NCI-H2171 treated with DMSO at 0.1 percent for 48 hours (cell line): ENCODE measurements at places on chromosomes 16 and 17.
A peak's percentile ranks its signal among the peaks of the same experiment; 100 is the strongest.

DNA sequence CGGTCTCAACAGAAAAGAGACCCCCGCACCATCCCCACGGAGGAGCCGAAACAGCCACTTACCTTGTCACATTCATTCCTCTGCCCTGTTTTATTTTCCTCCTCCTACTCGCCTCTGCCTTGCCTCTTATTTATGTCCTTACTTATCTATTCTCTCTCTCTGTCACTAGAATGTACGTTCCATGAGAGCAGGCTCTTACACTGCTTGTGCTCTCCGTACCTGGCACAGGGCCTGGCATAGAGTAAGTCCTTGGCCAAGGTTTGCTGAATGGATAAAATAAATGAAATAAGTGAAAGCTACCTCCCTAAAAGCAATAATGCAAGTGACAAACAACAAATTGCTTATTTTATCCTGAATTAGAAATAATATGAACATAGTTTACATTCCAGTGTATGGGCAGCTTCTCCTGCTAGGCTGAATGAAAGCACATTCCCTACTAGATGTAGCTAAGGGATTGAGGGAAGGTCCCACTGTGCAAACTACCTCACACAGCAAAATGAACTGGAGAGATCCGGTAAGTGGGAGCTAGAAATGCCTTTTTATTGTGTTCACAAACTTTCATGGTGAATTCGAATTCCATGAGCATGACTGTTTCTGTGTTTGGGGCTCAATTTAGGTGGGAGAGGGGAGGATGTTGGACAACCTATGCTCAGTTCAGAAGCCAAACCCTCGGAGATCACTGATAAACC is 173.1 kb downstream of the PARN start:
- DNase-seq, result no peak

DNA sequence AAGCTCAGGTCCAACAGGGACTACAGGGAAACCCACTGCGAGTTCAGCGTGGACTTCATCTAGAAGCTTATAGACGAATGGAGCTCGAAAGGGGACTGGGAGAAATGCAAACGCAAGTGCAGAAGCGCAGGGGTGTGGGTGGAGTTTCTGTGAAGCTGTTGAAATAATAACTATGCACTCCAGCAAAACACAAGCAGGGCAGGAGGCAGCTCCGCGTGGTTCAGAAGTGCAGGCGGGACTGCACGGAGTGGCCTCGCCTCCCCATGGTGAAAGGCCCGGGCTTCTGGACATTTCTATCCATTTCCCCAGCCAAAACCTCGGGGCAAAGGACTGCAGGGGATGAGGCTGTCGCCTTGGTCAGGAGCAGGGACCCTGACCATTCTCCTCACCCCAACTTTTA is 74.5 kb downstream of the ZNF423 start:
- DNase-seq, result no peak

- peak; percentile 16 for DNase-seq
These were observed 9.3 kb downstream of the C16orf78 start for GRCh38 chr16:49382916-49383315.

GRCh38 chr16:57788252-57788841 is 13.9 kb downstream of the KIFC3 start:
- DNase-seq, result no peak

DNA sequence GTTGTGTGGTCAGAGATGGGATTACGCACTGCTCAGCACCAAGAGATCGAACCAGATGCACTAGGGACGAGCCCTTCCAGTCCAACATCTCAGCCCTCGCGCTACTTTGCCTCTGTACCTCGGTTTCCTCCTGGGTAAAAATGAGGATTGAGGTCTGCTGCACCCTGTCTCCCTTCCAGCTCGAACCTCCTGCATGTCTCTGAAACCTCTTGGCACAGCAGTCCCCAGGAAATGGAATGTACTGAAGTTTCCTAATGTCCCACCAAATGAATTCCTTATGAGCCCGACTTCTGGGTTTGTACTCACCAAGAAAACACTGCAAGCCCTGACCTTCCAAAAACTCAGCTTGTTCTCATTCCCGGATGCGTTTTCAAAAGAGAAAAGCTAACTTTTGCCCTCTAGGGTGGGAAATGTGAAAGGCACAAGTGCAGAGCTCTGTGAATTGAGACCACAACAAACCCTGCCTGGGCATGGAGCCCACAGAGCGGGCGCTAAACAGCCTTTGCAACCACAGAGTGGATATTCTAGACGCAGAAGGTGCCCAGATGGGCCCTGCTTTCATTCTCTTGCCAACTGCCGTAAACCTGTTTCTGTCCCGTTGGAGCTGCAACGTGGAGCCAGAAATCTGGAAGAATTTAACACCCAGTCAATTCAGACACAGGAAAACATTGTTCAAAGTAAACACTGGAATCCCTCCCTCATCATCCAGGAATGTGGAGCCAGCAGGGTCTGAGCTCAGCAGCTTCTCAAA is 10.3 kb downstream of the CDRT4 start:
- DNase-seq, result peak; percentile 83

- no peak for DNase-seq
These were observed 20.9 kb downstream of the IRX3 start for GRCh38 chr16:54265575-54266107.

GRCh38 chr16:47358816-47359215 is 102.0 kb downstream of the ITFG1 start:
- no peak for DNase-seq

DNA sequence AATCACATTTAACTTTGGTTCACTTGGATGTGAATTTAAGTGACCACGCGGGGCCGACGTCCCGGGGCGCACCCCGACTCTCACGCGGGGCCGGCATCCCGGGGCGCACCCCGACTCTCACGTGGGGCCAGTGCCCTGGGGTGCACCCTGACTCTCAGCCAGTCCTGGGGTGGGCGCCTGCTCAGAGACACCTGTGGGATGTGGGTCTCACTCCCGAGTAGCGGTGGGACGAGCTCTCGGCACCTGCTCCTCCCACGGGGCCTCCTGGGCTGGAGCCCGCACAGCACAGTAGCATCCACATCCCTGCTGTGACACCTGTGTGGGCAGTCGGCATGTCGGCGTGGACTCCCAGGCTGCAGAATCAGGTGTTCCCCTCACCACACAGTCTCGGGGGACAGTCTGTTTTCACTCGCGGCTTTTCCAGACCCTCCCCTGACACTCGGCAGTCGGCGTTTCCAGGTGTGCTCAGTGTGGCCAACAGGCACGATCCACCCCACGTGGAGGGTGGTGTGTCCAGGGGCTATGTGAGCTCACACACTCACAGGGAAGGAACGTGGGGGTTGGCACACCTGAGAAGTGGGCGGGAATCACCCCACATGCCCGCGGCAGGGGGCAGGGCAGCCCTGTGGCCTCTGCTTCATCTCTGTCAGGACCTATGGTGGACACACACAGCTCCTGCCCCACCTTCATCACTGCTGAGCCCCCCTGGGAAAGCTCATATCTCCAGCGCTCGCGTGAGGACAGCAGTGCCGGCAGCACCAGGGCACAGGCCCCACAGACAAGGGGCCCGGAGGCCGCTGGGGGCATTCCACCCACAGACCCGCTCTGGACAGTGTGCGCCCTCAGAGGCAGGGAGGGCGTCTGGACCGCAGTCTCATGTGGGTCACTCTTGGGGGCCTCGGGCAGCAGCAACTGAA is 51.8 kb downstream of the LMF1 start:
- DNase-seq, result no peak

DNA sequence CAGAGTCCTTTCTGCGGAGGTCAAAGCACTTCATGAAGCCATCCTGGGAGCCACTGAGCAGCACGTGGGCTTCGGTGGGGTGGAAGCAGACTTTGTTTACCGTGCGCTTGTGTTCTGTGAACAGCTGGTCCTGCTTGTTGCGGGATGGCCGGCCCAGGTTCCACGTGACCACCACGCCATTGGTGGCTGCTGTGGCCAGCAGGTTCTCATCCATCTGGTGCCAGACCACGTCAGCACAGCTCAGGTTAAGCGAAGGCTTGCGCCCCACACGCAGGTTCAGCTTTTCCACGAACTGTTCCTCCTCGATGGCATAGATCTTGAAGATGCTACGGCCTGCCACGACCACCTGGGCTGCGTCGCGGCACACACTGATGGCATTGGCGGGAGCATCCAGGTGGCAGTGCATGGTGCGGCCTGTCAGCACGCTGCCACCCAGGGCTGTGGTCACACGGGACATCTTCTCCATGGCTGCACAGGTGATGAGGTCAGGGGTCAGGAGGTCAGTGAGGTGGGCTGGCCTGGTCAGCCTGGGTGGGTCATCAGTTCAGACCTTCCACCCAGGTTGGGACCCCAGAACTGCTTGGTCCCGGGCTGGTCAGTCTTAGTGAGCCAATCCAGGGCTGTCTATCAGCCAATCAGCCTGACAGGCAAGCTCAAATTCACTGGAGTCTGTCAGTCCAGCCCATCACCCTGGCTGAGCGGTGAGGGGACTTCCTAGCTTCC is 862 bp downstream of the WDR24 start:
- no peak for DNase-seq

GRCh38 chr16:51542981-51543815 is 392.1 kb upstream of the SALL1 start:
- no peak for DNase-seq

- DNase-seq, result no peak
These were observed 10.3 kb downstream of the KIFC3 start for GRCh38 chr16:57791893-57792461.

- DNase-seq, result peak; percentile 68
These were observed 17.5 kb downstream of the MYBBP1A start for GRCh38 chr17:4537451-4538235.

- DNase-seq, result no peak
These were observed 6.4 kb upstream of the ITGAX start for GRCh38 chr16:31348579-31348978.

DNA sequence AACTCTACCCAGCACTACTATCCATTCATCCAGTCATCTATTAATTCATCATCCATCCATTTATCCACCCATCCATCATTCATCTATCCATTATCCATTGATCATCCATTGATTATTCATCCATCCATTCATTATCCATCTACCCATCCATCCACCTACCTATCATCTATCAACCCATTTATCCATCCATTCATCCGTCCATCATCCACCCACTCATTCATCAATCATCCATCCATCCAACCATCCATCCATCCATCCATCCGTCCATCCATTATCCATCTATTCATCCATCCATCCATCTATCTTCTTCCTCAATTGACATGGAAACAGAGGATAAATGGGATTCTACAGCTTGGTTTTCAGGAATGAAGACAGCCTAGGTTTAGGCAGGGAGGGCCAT is 12.0 kb downstream of the SLC4A1 start:
- DNase-seq, result no peak

DNA sequence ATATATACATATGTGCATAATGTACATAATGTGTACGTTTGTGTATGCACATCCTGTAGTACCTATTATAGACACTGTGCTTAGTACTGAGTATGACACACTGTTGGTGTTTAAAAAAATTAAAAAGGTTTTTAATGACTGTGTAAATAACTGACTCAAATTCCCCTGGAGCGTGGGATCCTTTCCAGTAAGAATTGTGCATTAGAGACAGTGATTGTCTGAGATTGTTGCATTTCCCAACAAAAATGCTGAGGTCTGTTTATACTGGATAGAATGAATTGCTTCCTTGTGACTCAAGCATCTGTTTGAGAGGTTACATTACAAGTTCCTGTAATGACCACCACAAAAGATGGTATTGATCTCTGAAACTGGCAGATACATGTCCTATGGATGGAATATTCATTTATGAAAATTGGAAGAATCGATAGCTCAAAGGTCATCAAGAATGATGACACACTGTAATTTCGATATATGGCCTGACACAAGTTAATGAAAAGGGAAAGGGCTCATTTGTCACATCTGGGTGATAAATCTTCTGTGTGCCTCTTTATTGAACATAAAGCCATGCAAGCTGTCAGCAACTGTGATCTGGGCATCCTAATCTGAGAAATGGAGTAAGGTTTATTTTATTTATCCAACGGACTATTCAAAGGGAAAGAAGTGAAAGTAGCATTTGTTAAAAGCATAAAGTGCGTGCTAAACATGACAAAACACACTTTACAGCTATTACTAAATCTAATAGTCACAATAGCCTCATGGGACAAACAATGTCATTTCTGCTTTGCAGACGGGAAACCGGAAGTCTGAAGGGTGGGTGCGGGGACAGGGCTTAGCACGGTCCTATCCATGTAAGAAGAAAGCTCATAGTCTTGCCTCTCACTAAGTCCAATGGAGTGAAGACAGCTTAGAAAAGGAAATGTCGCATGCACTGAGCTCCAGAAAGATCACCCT is 228.8 kb downstream of the CDH11 start:
- DNase-seq, result no peak

DNA sequence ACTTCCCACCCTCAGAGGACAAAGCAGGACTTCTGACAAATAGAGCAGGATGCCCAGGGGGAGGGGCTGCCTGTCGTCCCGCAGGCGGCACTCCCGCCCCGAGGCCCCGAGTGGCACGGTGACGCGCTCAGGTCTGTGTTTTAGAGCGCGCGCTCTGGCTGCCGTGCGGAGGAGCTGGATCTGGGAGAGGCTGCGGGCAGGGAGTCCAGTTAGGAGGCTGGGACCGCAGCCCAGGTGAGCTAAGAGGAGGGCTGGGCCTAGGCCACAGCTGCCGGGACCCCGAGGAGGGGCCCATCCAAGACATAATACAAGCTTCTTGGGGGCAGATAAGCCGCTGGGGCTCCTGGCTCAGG is 6.4 kb downstream of the DOC2A start:
- no peak for DNase-seq

DNA sequence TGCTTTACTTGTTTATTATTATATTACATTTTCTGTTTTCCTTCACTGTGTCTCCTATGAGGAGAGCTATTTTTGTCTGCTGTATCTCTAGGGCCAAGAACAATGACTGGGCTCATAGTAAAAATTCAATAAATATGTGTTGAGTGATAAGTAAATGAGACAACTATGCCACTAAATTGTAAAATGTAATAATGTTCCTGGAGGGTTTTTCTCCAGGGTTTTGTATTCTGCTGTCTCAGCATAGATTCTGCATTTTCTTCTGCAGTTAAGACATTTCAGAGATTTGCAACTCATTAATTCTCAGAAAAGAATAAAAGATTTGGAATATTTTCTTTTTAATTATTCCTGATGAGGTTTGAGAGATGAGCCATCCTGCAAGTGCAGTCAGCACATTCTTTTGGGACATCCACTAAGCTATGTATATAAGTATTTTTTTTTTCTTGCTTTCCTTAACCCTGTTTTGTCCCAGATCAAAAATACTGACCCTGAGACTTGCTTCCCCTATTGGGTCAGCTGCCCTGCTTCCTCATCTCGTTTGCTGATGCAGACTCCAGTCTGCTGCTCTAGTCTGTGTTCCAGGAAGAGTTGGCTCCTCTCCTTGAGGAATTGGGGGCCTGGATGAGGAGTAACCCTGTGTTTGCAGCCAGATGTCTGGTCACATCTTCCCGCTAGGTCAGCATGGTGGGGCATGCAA is 122.9 kb downstream of the ABCA8 start:
- no peak for DNase-seq

- DNase-seq, result no peak
These were observed 2.3 kb upstream of the PECAM1 start for GRCh38 chr17:64393000-64393402.

DNA sequence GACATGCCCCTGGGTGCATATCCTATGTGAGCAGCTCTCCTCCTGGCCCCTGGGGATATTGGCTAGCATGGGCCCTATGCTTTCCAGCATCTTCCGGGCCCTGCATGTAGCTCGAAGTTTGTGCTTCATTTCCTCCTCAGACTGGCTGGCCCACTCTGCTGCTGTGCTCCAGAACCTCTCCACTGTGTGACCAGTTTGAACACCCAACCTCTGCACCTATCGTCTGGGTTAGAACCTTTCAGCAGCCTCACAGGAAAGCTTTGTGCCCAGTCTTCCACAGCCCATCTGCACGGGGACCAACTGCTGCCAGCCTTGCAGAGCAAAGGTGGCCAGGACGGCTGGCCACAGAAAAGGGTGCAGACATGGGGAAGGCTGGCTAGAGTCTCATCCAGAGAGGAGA is 10.2 kb upstream of the CLEC18B start:
- DNase-seq, result no peak
